ENCODE measurements at places on chromosomes 5 and 9. TPM values are rescaled to one million over a fixed set of nuclear protein-coding genes. Genes with fewer than 3 reads are reported as not detected.

DNA sequence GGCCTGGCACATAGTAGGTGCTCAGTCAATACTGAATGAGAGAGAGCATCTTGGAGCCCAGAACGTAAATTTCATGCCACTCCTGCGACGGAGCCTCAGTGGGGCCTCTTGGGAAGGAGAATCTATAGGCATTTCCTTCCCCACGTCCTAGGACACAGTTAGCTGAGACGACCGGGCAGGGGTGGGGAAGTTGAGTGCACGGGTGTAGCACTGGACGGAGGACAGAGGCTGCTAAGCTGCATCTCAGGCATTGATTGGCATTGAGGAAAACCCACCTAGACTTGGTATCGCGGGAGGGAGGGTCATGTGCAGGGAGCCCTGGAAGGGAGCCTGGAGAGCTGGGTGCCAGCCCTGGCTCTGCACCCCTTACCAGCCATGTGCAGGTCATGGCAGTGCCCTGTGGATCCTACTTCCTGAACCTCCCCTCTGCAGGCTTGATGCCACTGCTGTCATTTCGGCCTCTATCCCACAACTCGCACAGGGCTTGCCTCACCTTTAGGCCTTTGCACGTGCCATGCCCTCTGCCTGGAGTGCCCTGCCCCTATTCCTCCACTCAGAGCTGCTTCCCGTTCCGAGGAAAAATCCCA, 25.6 kb downstream of the NEK6 start:
- peak; percentile 69 for DNase-seq

DNA sequence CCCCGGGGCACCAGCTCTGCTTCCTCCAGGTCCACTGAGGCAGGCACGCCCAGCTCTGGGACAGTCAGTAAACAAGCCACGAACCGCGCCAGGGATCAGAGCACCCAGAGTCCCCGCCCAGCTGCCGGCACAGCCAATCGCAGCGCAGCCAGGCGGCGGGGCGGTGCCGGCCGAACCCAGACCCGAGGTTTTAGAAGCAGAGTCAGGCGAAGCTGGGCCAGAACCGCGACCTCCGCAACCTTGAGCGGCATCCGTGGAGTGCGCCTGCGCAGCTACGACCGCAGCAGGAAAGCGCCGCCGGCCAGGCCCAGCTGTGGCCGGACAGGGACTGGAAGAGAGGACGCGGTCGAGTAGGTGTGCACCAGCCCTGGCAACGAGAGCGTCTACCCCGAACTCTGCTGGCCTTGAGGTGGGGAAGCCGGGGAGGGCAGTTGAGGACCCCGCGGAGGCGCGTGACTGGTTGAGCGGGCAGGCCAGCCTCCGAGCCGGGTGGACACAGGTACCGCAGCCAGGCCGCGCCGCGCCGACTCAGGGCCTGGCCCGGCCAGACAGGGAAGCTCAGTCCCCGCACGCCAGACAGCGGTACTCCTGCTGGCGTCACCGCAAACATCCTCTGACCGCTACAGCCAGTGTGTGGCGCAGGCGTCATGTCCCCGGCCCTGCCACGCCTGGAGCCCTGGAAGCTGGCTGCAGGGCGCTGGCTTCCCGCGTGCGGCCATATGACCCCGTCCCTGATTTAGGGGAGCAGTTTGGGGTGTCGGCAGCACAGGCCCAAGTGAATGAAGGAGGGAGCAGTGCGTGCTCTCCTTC, at the start of gene CTSL:
Gene CTSL, plus strand, starts transcription at position 220 of the 810 bp plus-strand sequence. CDS start 1,485 bp downstream, outside the sequence.
- peak; percentile 96 for DNase-seq

The PCA3 gene
- 0.12 TPM for total RNA-seq

- DNase-seq, result no peak
These were observed 20.7 kb upstream of the SMU1 start for GRCh38 chr9:33097192-33097591.

- no peak for DNase-seq
These were observed 10.6 kb upstream of the SH3RF2 start for GRCh38 chr5:145925803-145926202.

The LAMC3 gene
- total RNA-seq, result 3.0 TPM

DNA sequence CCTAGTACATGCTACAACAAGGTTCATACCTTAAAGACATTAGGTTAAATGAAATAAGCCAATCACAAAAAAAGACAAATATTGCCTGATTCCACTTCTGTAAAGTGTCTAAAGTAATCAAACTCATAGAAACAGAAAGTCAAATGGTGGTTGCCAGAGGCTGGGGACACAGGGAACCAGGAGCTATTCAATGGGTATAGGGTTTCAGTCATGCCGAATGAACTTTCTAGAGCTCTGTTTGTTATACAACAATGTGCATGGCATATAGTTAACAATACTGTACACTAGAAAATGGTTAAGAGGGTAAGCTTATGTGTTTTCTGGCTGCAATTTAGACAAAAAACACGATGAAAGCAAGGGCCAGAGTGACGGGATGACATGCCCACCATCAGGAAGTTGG, 70.8 kb upstream of the EGFLAM start:
- no peak for DNase-seq

- DNase-seq, result no peak
These were observed 6.2 kb upstream of the CPEB4 start for GRCh38 chr5:173881811-173882575.

- no peak for DNase-seq
These were observed 208.3 kb upstream of the DAB2 start for GRCh38 chr5:39633057-39633456.

DNA sequence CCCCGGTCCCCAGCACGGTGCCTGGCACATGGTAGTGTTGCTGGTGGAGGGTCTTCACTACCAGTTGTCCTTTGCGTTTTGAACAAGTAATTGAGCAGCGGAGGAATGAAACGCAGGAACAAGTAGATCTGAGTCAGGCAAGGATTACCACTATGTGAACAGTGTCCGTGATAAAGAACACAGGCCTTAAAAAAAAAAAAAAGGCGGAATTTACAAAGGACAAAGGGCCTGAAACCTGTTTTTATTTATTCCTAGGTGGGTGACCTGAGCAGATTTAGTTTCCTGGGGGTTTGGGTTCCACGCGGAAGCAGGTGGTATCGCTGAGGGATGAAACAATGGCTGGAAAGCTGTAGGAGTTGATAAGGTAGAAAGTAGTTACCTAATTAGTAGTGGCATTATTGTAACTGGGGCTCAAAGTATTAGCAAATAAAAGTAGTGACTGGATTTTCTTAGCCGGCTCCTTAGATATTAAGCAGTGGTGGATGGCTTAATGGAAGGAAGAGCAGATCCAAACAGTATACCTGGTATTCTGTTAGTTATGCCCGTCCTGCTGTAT, 1.1 kb downstream of the RUSC2 start:
- no peak for DNase-seq

The ADRA1B gene
- 7.8 TPM for total RNA-seq

The SHOC1 gene
- total RNA-seq, result not detected

DNA sequence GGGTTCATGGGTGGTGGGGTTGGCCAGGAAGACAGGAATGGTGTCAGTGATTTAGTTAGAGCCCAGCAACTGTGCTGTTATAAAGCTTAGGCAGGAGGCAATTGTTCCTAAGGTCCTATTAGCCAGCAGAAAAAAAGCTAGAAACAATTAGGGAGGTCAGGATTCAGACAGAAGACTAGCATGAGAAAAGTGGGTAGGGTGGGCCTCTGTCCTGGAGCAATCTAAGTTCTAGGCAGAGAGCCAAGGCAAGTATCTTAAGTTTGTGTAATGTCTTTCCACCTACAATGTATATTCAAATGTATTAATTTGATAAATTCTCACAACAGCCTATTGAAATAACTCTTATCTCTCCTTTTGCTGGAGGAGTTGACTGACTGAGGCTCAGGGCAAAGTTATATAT, 6.1 kb upstream of the ZFAND5 start:
- DNase-seq, result no peak

- DNase-seq, result no peak
These were observed 592.4 kb downstream of the KIF4B start for GRCh38 chr5:155605920-155606319.

GRCh38 chr5:41337216-41337615, 123.9 kb upstream of the C6 start:
- no peak for DNase-seq

DNA sequence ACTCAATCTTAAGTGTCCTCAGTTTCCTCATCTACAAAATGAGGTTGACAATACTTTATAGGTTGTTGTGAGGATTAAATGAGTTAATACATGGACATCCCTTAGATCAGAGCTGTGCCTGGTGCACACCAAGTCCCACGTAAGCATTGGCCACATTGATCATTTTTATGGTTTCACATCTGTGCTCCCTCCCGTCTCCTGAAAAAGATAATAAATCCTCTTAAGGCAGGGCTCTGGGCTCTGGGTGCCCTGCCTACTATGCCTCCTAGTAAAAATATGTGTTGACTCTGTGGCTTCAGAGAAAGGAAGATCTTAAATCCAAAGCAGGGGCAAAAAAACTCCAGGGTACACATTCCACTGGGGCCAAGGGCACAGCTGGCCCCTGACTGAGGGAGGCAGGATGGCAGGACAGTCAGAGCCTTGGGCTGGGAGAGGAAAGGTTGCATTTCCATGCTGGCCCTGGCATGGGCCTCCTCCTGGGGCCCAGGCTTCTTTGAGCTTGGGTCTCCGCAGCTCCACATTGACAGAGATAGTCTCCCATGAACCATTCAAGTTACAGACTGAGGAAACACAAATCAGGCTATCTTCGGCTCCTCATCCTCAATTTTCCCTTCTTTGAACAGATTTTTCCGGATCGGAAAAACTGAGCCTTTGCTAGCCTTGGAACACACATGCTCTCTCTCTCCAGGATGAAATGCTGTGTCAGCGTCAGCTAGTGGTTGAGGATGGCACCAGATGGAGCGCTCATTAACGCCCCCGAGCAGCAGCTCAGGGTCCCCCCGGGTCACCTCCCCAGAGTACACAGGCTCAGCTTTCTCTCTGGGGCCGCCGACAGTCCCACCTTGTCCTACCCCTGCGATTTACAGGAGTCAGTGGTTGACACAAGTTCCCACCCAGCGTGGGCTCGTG, 22.4 kb upstream of the KIF12 start:
- no peak for DNase-seq

DNA sequence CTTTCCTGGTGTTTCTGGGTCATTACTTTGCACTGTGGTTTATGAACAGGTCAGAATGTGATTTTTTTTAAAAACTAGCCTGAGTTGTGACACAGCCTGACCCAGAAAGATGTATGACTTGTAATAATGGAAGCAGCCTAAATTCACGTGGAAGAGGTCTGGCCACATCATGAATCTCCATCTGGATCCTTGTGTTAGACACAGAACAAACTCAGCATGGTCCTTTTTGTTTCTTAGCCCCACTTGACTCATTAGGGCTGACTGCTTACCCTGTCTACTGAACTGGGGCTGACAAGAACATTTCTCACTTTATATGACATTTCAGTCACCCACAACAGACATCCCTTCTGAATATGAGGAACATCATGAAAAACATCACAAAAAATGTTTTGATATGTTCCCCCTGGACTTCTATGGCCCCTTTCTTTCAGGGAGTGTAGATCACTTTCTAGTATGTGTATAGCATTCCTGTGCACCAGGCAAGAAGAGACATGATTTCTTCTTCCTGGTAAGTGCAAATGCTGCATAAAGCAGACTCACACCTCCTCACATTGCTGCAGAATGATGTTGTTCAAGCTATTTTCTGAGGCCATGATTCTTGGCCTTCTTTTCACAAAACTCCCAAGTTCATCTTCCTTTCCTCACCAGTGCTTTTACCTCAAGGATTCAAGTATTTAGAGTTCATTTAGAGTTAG, 52.3 kb downstream of the ZNF622 start:
- no peak for DNase-seq

The CRAT gene
- total RNA-seq, result 104 TPM

The TNFSF15 gene
- total RNA-seq, result 0.04 TPM

DNA sequence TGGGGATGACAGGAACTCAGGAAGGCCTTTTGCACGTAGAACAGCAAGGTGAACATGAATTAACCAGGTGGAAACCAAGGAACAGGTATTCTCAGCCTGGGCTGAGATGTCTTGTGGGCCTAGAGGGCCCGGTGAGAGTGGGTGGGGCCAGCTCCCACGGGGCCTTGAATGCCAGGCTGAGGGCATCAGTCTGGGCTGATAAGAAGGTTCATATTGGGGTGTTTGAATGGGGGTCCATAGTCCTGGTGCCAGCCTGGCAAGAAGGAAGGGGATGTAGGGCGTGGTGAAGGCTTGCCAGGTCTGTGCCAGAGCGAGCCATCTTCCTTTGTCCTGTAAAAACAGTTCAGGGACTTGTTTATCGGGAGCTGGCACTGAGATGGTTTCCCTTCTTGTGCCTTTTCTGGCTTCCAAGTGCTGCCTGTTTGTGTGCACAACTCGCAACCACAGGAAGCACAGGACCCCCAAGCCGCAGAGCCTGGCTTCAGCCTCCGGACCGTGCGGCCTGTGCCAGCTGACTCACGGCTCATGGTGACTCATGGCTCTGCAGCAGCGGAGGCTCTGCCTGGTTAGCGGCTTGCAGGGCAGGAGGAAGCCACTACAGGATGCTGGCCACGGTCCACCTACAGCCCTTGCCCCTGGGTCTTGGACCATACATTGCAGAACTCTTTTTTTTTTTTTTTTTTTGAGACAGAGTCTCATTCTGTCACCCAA, 2.4 kb downstream of the CARD19 start:
- DNase-seq, result peak; percentile 90

DNA sequence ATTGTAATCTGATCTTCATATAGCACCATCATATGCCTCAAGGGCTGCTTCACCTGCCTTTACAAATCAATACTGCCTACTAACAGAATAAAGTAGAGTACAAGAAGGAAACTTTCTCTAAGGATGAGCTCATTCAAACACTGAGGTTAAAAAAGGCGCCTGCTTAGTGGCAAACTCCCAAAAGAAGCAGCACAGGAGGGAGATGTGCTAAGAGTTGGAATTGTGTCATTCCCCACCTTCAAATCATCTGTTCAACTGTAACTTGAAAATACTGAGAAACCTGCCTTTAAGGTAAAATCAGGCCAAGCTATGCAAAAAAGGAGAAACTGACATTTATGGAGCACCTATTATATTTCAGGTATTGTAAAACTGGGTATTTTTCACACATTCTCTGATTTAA, 560.6 kb downstream of the PTPRD start:
- no peak for DNase-seq

GRCh38 chr9:96350866-96351265, 32.6 kb downstream of the SLC35D2 start:
- no peak for DNase-seq

- DNase-seq, result no peak
These were observed 6.3 kb upstream of the IRX2 start for GRCh38 chr5:2757563-2758351.

The PHF24 gene
- total RNA-seq, result not detected
